ENCODE measurements at places on chromosomes 2 and 18.

DNA sequence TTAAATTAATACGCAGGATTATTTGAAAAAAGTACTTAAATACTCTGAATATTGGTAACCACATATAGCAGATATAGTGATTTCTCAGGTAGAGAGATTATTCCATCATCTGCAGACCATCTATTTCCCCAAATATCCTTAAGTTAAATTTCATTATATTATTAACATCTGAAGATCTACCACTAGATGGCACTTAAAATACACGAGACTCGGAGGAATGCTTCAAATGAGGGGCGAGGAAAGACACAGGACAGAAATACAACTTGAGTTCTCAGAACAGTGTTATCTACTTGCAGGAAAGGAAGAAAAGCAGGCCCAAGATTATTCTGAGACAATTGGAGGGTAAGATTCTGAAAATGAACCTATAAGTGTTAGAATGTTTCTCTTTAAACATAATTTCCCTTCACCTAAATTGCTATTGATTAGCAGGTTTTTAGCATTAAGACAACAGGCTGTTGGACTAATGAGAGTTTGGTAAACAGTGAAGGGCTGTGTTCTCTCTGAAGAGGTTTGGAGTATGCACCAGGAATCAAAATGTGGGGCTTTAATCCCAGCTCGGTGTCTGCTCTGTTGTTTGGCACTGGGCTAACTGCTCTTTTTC, 76.9 kb upstream of the GCFC2 start:
- DNase-seq: no peak

DNA sequence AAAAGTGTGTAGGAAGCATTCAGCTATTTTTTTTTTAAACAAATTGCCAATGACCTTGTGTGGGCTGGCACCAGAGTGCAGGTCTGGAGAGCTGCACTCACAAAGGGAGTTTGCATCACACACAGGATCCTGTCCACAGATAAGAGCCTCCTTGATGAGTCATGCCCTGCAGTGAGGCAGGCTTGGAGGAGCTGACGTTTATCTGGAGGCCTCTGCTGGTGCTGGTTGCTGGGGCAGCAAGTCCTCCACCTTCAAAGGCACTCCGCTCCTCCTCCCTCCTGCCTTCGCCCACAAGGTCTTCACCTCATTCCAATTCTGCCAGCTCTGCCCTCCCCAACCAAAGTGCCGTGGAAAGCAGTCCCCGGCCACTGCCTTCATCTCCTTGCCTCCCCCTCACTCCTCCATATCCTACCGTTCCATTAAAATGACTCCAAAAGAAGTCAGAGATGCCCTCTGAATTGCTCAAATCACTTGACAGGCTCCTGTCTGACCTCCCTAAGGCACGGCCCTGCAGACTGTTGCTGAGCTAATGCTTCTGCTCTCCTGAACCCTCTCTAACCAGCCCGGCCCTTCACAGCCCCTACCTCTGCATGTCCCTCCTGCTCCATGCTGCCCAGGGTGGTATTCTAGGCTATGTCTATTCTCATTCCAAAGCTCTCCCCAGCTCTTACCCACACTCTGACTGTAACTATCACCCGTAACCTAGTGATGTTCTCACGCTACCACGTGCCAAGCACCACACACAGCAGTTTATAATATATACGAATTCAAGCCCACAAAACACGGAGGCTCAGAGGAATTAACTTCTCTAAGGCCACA, 30.9 kb downstream of the LONRF2 start:
- peak; percentile 43 for DNase-seq

DNA sequence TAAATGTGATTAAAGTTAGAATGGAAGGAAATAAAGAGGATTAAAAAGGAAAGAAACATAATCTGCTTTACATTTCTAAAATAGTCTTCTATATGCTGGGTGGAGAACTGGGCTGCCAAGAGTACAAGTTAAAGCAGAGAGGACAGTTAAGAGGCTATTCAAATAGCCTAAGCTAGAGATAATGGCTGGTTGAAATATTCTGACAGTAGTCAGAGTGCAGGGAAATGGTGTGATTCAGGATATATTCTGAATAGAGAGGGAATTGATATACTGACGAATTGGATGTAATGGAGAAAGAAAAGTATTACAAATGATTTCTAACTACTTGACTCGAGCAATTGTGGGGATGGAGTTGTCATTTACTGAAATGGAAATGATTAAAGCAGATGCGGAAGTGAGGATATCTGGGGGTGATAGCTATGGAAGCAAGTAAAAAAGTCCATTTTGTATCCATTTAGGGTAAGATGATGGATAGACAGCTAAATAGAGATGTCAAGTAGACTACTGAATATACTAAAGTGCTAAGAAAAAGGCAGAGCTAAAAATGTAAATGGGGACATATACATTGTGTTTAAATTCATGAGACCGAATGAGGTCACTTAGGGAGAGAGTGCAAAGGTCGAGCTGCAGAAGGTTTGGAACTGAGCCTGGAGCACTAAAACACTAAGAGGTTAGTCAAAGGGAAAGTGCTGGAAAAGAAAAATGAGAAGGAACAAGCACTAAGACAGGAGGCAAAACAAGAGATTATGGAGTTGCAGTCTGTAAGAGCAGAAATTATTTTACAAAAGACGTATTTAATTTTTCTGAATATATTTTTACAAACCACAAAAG, 696.8 kb downstream of the LRRTM4 start:
- DNase-seq: no peak

DNA sequence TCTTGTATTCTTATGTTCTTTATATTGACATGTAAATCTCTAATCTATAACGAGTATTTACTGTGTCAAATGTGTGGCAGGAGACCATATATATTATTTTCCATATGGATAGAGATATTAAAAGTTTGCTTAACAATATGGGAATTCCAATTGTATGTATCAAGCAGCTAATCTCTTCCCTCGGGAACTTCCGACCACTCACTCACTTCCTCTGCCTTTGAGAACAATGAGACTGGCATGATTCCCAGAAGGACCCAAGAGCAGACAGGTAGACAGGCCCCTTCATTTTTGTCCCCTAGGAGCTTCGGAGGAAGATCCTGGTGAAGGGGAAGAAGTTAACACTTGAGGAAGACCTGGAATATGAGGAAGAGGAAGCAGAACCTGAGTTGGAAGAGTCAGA, 24.1 kb downstream of the PLCD4 start:
- no peak for DNase-seq

- no peak for DNase-seq
Measured at GRCh38 chr2:213491376-213491775, 207.1 kb downstream of the SPAG16 start.

GRCh38 chr2:33221046-33221784, 255.2 kb upstream of the RASGRP3 start:
- no peak for DNase-seq

GRCh38 chr2:152755029-152755428, 36.6 kb downstream of the ARL6IP6 start:
- DNase-seq: no peak

GRCh38 chr18:6604573-6604941, 125.0 kb upstream of the ARHGAP28 start:
- no peak for DNase-seq

GRCh38 chr2:142944264-142944663, 66.8 kb downstream of the KYNU start:
- no peak for DNase-seq

DNA sequence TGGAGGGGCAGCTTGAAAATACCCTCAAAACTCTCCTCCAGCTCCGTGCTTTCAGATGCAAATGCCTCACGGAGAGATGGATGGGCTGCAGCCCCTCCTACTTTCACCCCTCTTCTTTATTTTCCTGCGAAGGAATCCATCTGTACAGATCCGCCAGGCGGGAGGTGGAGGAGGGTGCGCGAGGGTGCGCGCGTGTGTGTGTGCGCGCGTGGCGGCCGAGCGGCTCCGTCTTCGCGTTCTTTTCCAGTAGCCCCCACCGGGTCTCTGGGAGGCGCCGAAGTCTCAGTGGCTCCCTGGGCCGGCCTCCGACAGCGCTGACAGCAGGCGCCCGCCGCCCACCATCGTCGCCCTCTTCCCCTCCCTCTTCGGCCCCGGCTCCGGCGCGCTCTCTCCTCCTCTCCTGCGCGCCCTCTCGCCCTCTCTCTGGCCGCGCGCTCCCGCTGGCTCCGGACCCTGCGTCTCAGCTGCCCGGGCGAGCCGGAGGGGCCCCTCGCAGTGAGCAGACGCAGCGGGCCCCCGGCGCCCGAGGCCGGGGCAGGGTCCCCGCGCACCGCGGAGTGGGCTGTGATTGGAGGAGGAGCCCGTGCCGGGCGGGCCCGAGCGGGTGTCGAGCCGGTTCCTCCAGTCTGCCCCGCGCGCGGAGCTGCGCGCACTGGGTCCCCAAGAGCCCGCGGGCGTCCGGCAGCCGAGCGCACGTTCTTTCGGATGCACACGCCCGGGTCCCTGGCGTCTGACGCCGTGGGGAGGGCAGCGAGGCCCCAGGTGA, at the start of gene CDH7:
Gene CDH7 (plus strand): TSS at position 624 of the 766 bp plus-strand sequence. CDS start 11,831 bp downstream, outside the sequence.
- no peak for DNase-seq

- DNase-seq: no peak
Measured at GRCh38 chr2:8545695-8546611, 135.9 kb upstream of the ID2 start.

- DNase-seq: no peak
Measured at GRCh38 chr18:9824474-9824832, 61.3 kb upstream of the TXNDC2 start.

DNA sequence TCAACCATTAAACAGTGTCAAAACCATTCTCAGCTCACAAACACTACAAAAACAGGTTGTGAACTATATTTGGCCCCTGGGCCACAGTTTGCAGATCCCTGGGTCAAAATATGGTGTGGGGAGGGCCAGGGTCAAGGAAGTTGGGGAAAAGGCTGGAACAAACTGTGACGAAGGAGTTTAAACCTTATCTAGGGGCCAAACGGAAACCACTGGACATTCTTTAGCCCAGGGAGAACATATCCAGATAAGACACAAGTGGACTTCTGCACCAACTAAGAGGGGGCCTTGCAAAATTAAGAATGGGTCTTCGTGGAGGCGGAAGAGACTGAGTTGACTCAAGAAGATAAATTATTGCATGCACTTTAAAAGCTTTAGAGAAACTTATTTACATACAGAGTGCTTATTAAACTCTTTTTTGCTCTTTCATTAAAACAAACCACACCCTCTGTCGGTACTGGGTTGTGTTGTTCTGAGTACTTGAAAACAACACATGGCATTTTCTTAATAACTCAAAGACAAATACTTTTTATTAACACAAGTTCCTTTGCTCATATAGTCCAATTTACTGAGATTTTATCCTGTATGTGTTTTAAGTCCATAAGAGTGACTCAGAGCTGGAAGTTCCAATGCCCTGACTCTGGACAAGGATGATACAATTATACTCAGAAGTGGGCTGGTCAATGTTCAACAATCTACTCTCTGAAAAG, 5.3 kb upstream of the ASAP2 start:
- DNase-seq: no peak

GRCh38 chr2:121017396-121017795, 267.6 kb downstream of the TFCP2L1 start:
- no peak for DNase-seq

DNA sequence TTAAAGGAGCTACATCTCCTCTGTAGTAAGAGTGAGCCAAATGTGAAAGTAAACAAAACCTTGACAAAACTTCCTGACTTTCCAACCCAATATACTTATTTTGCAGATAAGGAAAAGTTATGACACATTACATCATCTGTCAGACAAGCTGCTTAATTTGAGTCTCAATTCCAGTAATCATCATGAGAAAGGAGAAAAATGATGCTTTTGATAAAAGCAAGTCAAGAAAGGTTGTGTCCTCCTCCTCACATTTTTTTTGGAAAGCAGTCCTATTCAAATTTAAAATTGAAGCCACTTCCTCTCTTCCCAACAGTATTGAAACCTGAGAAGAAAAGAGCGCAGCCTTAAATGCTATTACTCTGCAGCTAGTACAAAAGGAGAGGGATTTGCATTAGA, 519.6 kb downstream of the LRP1B start:
- DNase-seq: no peak

- no peak for DNase-seq
Measured at GRCh38 chr2:195543063-195543462, 114.0 kb upstream of the SLC39A10 start.

DNA sequence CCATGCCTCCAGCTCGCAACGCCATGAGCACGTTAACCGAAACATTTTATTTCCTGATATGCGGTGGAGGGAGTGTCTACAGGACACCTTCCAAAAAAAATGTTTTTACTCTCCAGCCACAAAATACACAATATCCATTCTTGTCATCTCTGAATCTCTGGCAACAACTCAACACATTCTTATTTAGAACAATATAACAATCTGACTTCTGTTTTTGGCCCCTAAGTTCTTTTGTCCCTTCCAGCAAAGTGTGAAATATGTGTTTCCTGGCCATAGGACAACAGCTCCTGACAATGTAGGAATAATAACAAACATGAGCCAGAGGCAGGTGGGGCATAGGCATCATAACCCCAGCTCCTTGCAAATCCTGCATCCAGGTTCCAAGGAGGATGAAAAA, 163.0 kb downstream of the DDX1 start:
- DNase-seq: no peak

- DNase-seq: no peak
Measured at GRCh38 chr2:194380011-194380410, 1277.0 kb upstream of the SLC39A10 start.

DNA sequence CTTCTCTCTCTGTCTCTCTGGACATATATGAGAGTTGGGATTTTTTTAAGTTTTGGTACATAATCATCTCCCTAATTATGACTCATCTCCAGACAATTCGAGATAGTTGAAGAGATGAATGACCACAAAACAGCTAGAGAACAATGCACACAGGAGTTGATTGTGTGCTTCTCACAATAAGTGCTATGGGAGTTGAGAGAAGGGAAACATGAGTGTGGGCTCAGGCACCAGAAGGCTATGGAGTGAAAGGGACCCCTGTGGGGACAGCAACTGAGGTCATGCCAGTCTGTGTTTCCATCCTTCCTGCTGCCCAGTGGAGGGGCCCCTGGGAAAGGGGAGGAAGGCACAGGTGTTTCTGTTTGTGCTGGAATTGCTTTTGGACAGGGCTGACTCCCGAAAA, 6.5 kb upstream of the YWHAQ start:
- no peak for DNase-seq

- DNase-seq: no peak
Measured at GRCh38 chr2:217090024-217090473, 230.2 kb upstream of the TNP1 start.

- DNase-seq: no peak
Measured at GRCh38 chr18:23169673-23170044, 34.4 kb downstream of the CABLES1 start.

DNA sequence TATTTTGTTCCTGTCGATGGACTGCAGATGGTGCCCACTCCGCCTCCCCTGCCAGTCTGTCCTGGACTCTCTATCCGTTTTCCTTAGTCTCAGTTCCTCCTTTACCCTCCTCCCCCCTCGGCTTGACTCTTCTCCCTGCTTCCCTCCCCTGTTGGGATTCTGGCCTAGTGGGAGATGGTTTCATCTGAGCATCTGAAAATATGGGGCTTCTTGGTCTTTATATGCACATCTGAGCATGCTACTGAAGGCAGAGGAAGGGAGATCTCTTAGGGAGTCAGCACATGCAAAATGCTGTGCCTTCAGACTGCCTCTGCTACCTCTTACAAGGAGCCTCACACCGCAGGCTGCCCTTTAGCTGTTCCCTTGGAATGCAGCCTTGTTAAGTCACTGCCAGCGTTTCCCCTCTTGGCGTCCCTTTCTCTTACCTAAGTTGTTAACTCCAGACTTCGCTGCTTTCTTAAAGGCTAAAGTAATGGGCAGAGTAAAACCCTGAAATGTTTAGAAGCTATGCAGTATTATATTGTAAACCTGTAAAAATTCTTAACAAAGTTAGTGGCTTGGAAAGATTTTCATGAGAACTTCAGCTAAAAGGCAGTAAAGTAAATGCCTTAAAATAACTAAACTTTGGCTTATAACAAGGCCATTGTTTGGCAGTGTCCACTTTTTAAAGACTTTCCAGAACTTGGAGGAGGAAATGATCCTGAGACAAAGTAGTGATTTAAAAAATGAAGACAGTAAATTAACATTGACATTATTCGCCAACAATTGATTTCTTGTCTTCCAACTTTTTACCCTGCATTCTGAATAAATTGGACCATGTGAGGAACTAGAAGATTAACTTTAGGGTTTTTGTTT, 49.8 kb downstream of the LDLRAD4 start:
- DNase-seq: no peak
